ENCODE measurements at places on chromosomes 4 and X.

DNA sequence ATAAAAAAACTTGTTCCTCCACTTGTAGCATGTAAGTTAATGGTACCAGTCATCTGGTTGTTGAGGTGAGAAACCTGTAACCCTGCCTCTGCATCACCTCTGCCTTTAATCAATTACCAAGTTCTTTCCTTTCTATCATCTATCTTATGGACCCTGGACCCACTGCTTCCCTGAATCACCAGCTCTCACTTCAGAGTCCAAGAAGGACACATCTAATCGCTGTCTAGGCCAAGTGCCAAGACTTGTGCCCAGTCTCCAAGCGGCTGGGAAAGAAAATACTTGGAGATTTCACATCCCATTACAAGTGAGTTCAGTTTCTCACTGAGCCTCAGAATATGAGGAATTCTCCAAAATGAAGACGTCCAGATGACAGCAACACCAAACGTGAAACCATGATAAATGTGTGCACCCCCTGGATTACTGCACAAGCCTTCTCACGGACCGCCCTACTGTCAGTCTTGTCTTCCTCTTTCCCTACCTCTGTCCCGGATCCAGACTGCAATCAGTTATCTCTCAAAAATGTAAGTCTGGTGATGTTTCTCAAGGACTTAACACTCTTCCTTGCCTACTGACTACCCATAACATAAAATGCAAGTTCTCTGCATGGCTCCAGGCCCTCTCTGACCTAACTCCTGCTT, 10.4 kb downstream of the PALLD start:
- H3K27me3 ChIP-seq = no peaks in the 10 kb centered on the region
- DNase-seq = no peak
- no peak overlapping the region for H3K27ac ChIP-seq
- peaks cover 4% of the 10 kb centered on the region for H3K4me1 ChIP-seq

- no peak overlapping the region for H3K4me3 ChIP-seq
- no peaks in the 10 kb centered on the region for H3K27me3 ChIP-seq
- peak; percentile 27 for DNase-seq
- H3K36me3 ChIP-seq = no peaks in the 10 kb centered on the region
Observed at GRCh38 chr4:76108467-76109181, 34.1 kb downstream of the ART3 start.

- H3K36me3 ChIP-seq = no peaks in the 10 kb centered on the region
- no peaks in the 10 kb centered on the region for H3K4me1 ChIP-seq
- H3K27ac ChIP-seq = no peak overlapping the region
Observed at GRCh38 chr4:35525192-35525978, 718.9 kb downstream of the ARAP2 start.

DNA sequence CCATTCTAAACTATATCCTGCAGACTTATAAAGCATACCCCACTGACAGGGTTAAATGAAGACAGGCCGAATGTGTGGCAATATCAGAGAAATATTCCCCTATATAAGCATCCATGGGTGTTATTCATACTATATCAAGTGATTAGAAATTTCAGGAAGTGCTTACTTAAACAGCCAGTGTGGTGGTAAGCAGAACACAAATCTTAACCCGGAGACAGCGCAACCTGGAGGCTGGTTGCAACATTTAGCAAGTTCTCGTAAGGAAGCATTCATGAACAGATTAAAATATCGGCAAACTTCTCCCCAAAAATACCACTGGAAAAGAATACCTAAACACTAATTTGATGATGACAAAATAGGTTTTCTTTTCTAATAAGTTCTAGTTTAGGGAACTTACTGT, 261.2 kb downstream of the CBLL2 start:
- no peak overlapping the region for H3K4me3 ChIP-seq
- no peaks in the 10 kb centered on the region for H3K27me3 ChIP-seq
- DNase-seq = no peak
- peak overlapping the region; percentile 30 for H3K27ac ChIP-seq
- H3K36me3 ChIP-seq = no peaks in the 10 kb centered on the region
- peaks cover 32% of the 10 kb centered on the region for H3K4me1 ChIP-seq

GRCh38 chr4:8917321-8917811, 45.7 kb upstream of the HMX1 start:
- H3K4me1 ChIP-seq = no peaks in the 10 kb centered on the region
- no peaks in the 10 kb centered on the region for H3K36me3 ChIP-seq
- DNase-seq = no peak
- no peak overlapping the region for H3K4me3 ChIP-seq
- H3K27me3 ChIP-seq = no peaks in the 10 kb centered on the region
- H3K27ac ChIP-seq = no peak overlapping the region

DNA sequence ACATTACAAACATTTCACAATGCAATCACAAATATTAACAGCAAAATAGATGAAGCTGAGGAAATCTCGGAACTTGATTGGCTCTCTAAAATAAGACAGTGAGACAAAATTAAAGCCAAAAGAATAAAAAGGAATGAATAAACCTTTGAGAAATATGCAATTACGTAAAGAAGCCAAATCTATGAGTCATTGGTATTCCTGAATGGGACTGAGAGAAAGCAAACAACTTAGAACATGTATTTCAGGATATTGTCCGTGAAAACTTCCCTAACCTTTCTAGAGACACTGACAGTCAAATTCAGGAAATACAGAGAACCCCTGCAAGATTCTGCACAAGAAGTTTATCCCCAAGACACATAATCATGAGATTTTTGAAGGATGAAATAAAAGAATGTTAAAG, 48.4 kb upstream of the SPANXN2 start:
- no peaks in the 10 kb centered on the region for H3K27me3 ChIP-seq
- peak; percentile 55 for DNase-seq
- H3K27ac ChIP-seq = no peak overlapping the region
- H3K4me1 ChIP-seq = peaks cover 12% of the 10 kb centered on the region
- H3K4me3 ChIP-seq = no peak overlapping the region
- no peaks in the 10 kb centered on the region for H3K36me3 ChIP-seq

DNA sequence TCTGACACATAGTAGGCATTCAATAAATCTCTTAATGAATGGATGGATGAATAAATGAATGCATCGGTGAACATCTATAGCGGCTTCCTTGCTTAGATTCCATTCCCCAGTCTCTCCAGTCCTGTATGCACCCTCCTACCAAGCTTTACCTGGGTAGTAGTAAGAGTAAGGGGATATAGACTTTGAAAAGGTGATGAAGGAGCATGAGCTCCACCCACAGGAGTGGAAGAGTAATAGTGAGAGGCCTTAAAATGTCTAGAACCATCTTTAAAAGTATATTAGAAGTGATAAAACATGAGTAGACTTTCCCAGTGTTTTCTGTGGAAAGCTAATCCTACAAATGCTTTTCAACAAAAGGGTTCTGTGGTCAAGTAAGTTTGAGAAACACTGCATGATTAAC, 35.5 kb upstream of the GPC3 start:
- H3K27me3 ChIP-seq = peaks cover 10% of the 10 kb centered on the region
- no peak for DNase-seq

GRCh38 chr4:24330573-24330972, 253.8 kb downstream of the DHX15 start:
- no peaks in the 10 kb centered on the region for H3K36me3 ChIP-seq
- no peak for DNase-seq
- no peaks in the 10 kb centered on the region for H3K27me3 ChIP-seq
- no peak overlapping the region for H3K27ac ChIP-seq
- no peak overlapping the region for H3K4me3 ChIP-seq

DNA sequence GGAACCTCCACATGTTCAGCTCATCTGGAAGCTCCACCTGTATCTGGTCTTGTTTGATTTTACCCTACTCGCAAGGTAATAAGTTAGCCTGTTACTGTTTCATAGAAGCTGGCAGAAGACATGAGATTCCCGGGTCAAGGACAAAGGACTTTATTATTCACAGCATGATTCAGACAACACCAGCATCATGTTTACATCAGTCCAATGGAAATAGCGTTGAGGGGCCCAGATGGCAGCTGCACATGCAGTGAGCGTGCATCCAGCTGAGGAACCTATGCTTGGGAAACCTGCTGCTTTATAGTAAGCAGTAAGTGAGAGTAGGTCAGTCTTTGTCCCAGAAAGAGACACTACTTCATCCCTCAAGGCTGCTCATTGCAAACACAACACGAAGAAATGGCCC, 19.8 kb downstream of the TSPAN5 start:
- H3K27ac ChIP-seq = no peak overlapping the region
- H3K36me3 ChIP-seq = no peaks in the 10 kb centered on the region
- no peak overlapping the region for H3K4me3 ChIP-seq
- H3K27me3 ChIP-seq = no peaks in the 10 kb centered on the region

GRCh38 chr4:184805462-184806228, 20.1 kb downstream of the ACSL1 start:
- peak overlapping the region; percentile 48 for H3K27ac ChIP-seq
- peak; percentile 15 for DNase-seq
- H3K4me1 ChIP-seq = peaks cover 53% of the 10 kb centered on the region
- H3K4me3 ChIP-seq = no peak overlapping the region
- no peaks in the 10 kb centered on the region for H3K27me3 ChIP-seq

DNA sequence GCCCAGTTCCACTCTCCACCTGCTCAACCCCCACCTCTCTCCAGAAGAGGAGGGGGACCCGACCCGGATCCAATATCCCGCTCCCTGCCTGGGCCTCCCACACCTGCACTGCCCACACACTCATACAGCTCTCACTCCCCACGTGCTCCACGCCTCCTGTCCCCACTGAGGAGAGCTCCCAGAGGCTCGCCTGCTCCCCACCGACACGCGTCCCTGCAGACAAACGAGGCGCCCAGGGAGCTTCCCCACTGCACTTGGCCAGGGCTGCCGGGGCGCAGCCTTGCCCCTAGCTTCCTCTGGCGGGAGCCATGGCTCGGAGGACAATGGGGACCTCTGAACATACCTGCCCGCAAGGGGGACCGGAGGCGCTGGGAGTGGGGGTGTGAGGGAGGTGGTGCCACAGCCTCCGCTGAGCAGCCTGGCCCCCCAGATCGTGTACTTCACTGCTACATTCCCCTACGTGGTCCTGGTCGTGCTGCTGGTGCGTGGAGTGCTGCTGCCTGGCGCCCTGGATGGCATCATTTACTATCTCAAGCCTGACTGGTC, 5.0 kb downstream of the SLC6A8 start:
- H3K4me3 ChIP-seq = no peak overlapping the region
- peaks cover 12% of the 10 kb centered on the region for H3K4me1 ChIP-seq
- H3K27me3 ChIP-seq = no peaks in the 10 kb centered on the region
- no peaks in the 10 kb centered on the region for H3K36me3 ChIP-seq
- no peak for DNase-seq
- no peak overlapping the region for H3K27ac ChIP-seq

- peaks cover 17% of the 10 kb centered on the region for H3K4me1 ChIP-seq
- no peak overlapping the region for H3K27ac ChIP-seq
- H3K27me3 ChIP-seq = no peaks in the 10 kb centered on the region
- H3K36me3 ChIP-seq = no peaks in the 10 kb centered on the region
Observed at GRCh38 chr4:76199664-76200211, 13.9 kb downstream of the SCARB2 start.

DNA sequence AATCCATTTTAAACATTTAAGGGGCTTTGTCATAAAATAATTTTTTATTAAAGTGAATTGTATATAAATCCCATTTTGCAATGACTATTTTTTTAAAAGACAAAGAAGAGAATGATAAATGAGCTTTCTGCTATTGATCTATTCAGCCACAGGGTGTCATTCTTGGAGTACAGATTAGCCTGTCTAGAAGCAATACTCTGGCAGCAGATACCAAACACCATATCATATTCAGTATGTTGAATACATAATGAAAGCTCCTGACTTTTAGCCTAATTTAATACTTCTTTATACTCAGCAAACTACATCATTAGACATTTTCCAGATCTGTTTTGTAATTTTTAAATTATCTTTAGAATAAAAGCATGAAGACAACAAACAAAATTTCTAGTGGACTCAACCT, 496.3 kb downstream of the PDGFC start:
- no peak overlapping the region for H3K4me3 ChIP-seq
- H3K27ac ChIP-seq = peak overlapping the region; percentile 69
- H3K36me3 ChIP-seq = no peaks in the 10 kb centered on the region
- H3K4me1 ChIP-seq = peaks cover 18% of the 10 kb centered on the region

- H3K36me3 ChIP-seq = no peaks in the 10 kb centered on the region
- H3K4me1 ChIP-seq = peaks cover 4% of the 10 kb centered on the region
- H3K27ac ChIP-seq = no peak overlapping the region
- H3K27me3 ChIP-seq = no peaks in the 10 kb centered on the region
Observed at GRCh38 chrX:69062493-69062892, 102.8 kb downstream of the PJA1 start.

Measured in PC-3 (cell line).